ENCODE measurements at places on chromosomes 13 and 19.
A peak's percentile ranks its signal among the peaks of the same experiment; 100 is the strongest.

DNA sequence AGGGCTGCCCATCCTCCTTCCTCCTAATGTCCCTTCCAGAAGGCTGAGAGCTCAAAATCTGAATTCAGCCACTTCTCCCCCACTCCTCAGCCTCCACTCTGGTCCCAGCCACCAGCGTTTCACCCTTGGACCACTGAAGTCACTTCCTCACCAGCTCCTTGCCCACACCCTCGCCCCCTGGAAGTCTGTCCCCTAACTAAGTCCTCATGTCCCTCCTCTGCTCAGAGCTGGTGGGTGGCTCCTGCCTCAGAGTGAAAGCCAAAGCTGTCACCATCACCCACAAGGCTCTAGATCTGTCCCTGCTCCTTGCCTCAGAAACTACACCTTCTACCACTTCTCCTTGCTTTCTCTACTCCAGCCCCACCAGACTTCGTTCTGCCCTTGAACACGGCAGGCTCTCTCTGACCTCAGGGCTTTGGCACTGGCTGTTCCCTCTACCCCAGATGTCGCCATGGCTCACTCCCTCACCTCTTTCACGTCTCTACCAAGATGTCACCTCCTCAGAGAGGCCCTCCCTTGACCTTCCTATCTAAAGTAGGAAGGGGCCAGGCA is 1.7 kb downstream of the ERCC1 start:
- DNase-seq, result no peak

DNA sequence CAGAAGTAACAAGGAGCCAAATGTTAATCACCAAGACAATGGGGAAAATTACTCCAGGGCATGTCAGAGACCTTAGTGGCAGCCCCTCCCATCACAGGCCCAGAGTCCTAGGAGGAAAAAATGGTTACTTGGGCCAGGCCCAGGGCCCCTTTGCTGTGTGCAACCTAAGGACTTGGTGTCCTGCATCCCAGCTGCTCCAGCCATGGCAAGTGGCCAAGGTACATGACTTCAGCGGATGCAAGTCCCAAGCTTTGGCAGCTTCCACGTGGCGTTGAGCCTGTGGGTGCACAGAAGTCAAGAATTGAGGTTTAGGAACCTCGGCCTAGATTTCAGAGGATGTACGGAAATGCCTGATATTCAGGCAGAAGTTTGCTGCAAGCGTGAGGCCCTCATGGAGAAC is 46.7 kb downstream of the OR10H4 start:
- no peak for DNase-seq

DNA sequence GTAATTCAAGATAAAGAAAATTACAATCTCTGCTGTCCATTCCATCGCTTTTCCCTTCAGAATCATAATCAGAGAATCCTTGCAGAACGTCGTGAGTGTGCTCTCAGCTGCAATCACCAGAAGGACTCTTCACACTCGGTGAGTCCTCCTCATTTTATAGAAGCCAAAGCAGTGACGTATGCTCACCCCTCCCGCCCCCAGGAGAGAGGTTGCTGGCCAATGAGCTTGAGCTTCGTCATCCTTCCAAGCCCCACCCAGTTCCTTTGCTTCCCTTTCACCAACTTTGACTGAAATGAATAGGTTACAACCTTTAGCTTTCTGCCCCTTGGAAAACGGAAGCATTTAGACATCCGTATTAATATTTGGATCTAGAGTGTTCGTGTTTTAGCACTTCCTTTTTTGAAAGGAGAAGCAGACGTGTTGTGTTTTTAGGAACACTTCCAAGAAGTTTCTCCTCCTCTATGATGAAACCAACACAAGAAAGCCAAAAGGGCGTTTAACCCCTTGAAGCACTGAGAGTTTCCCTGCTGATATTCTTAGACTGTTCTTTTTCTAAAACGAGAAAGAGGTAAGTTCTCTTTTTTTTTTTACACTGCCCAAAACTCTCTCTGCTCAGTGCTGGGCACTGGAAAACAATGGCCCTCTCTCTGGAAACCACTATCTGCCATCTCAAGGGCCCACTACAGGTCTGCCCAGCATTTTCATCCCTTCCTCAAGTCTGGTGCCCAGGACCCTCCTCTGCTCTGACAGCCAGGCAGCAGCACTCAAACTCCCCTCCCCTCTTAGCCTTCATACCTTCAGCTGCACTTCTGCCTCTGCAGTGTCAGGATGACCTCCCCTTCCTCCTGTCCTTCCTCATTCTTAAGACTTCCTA is 44.3 kb upstream of the CEACAM21 start:
- DNase-seq, result peak; percentile 51

DNA sequence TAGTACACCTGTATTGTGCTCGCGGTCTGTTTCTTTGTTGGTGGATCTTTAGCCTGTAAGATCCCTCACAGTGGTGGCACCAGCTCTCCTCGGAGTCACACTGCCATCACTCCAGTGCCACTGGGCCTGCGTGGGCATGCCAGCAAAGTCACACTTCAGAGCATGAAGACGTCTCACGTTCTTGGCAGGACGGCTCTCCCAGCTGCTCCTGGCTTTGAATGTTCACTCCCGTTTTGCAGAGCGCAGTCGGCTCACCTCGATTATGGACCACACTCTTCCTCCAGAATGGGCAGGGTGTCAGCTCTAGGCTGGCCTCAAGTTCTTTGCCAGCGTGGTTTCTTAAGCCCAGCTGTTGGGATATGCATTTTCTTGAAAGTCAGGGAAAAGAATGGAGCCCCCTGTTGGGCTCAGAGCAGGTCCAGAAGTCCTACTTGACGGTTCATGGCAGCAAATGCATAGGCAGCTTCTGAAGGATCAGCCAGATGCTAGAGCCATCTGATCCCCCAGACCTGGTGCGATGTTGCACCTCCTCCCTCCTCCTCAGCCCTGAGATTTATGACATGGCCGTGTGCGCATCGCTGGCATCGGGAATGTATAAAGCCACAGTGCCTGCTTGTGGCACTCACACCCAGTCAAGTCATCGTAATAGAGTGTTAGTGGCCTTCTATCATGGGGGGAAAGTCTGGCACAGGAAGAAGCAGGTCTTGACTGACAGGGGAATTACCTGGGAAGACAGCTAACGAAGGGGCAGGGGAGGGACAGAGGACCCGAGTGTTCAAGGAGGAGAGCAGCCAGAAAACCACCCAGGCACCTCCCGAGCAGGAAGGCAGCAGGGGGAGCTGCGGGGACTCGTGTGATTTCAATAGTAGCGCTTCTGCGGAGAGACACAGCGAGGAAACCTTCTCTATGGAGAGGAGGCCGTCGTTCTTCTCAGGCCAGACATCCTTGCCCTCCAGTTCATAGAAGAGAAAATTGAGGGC is 40.2 kb upstream of the NPAS1 start:
- DNase-seq, result no peak

DNA sequence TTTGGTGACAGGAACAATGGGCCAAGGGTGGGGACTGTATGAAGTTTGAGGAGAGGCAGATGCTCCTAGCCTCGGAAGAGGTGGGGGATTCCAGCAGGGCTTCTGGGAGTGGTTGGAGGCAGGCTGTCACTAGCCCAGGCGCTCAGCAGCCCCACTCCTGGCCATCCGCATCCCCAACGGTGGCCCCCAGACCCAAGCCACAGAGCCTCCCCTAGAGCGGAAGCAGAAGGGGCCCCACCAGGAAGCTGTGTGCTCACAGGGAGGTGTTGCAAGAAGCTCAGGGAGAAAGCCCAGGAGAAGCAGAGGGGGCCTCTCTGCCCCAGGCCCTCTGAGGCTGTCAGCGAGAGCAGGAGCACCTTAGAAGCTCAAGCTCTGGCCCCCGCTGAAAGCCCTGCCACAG is 8.3 kb downstream of the PRAM1 start:
- no peak for DNase-seq
